Ascending aorta (tissue), 2 donors: ENCODE measurements at places on chromosomes 1 and 21. TPM values are rescaled to one million over a fixed set of nuclear protein-coding genes. Genes with fewer than 3 reads are reported as not detected.

DNA sequence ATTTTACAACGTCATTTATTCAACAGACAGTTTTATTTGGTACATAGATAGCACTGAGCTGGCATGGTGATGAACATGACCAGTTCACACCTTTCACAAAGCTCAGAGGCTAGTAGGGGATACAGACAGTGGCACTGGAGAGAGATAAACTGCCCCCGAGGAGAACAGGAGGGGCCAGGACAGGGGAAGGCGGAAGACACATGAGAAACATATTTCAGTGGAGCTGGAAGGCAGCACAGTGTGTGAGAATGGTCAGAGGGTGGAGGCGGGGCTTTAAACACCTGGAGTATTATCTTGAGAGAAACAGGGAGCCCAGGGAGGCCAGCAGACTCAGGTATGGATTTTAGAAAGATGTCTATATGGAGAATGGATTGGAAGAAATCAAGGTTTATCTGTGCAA is 49.5 kb downstream of the CHML start:
- H3K27ac ChIP-seq = no peak overlapping the region
- no peaks in the 10 kb centered on the region for H3K27me3 ChIP-seq
- no peaks in the 10 kb centered on the region for H3K4me1 ChIP-seq

- H3K36me3 ChIP-seq = peaks cover 15% of the 10 kb centered on the region
- H3K27ac ChIP-seq = no peak overlapping the region
- no peak overlapping the region for H3K4me3 ChIP-seq
- no peaks in the 10 kb centered on the region for H3K4me1 ChIP-seq
- H3K27me3 ChIP-seq = no peaks in the 10 kb centered on the region
These were observed 9.0 kb downstream of the BTBD19 start for GRCh38 chr1:44817307-44817706.

DNA sequence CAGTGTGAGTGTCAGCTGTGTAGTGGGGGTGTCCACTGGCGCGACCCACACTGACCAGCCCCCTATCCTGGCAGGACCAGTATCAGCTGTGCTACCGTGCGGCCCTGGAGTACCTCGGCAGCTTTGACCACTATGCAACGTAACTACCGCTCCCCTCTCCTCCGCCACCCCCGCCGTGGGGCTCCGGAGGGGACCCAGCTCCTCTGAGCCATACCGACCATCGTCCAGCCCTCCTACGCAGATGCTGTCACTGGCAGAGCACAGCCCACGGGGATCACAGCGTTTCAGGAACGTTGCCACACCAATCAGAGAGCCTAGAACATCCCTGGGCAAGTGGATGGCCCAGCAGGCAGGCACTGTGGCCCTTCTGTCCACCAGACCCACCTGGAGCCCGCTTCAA is 28.1 kb upstream of the KDM4A start:
- H3K4me1 ChIP-seq = no peaks in the 10 kb centered on the region
- peaks cover 59% of the 10 kb centered on the region for H3K36me3 ChIP-seq
- H3K27me3 ChIP-seq = no peaks in the 10 kb centered on the region
- no peak overlapping the region for H3K4me3 ChIP-seq
- no peak overlapping the region for H3K27ac ChIP-seq

GRCh38 chr1:54965624-54966340 is 14.6 kb upstream of the TMEM61 start:
- H3K27ac ChIP-seq = no peak overlapping the region
- H3K27me3 ChIP-seq = no peaks in the 10 kb centered on the region
- H3K4me1 ChIP-seq = no peaks in the 10 kb centered on the region

DNA sequence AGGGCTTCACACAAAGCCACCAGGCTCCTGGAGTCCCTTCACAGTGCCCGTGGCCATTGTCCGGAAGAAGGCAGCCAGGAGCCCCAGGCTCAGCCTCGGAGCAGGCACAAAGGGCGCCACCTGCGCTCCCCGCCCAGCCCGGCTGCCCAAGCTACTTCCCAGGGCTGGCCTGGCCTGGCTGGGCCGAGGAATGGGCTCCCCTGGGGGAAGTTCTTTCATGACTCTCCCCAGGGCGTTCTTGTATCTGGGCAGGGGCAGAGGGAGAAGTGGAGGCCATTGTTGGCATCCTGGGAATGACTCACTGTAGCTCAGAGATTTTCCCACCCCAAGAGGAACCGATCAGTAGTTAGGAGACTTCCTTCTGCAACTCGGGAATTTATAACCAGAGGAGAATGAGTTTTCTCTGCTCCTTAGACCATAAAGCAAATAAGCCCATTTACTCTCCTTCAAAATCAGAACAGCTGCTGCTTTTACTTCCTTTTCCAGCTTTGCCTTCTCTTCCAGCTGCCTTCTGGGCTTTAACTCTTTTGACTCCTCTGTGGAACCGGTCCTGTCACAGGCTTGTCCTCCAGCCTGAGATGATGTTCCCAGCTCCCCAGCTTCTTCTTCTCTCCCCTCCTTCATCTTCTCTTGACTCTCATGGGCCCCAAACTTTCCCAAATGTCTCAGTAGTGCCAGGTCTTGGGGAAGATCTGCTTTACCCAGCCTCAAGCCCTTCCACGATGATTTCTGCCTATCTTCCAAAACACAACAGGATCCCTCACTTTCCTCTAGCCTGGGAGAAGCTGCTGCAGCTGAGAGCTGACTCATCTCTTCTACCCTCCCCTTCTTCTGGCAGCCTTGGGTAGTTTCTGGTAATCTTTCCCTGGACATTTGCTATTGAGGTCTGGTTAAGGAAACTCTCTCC is 118.7 kb upstream of the CD34 start:
- peaks cover 60% of the 10 kb centered on the region for H3K36me3 ChIP-seq
- no peaks in the 10 kb centered on the region for H3K27me3 ChIP-seq
- H3K4me3 ChIP-seq = no peak overlapping the region
- peaks cover 40% of the 10 kb centered on the region for H3K4me1 ChIP-seq
- DNase-seq = no peak
- peak overlapping the region; percentile 80 for H3K27ac ChIP-seq

KIF14 gene
- total RNA-seq = not detected
